Right atrium auricular region (tissue), 2 donors: ENCODE measurements at places on chromosomes 6 and 20.

DNA sequence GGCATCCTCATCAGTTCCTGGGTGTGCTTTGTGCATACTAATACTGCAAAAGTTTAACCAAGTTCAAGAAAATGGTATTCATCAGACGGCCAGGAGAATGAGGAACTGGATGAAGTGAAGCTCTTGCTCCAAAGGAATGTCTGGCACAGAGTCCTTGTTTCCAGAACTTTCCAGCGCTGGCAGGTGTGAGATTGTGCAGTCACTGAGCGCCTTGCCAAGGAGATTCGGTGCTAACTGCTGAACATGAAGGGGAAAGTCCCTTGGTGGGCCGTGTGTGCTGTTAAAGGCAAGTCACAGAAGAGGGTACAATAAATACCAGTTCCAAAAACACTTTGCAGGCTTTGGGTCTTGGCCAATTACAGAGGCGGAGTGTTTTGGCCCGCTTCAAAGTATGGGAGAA is 262.3 kb upstream of the SOX4 start:
- no peaks in the 10 kb centered on the region for H3K27me3 ChIP-seq
- no peak overlapping the region for H3K4me3 ChIP-seq
- H3K36me3 ChIP-seq, result no peaks in the 10 kb centered on the region
- no peaks in the 10 kb centered on the region for H3K4me1 ChIP-seq
- peak overlapping the region; percentile 37 for H3K27ac ChIP-seq

- H3K27me3 ChIP-seq, result no peaks in the 10 kb centered on the region
- H3K4me3 ChIP-seq, result no peak overlapping the region
- DNase-seq, result no peak
- no peaks in the 10 kb centered on the region for H3K36me3 ChIP-seq
- no peak overlapping the region for H3K27ac ChIP-seq
Measured at GRCh38 chr6:48325701-48326100, 214.7 kb upstream of the PTCHD4 start.

DNA sequence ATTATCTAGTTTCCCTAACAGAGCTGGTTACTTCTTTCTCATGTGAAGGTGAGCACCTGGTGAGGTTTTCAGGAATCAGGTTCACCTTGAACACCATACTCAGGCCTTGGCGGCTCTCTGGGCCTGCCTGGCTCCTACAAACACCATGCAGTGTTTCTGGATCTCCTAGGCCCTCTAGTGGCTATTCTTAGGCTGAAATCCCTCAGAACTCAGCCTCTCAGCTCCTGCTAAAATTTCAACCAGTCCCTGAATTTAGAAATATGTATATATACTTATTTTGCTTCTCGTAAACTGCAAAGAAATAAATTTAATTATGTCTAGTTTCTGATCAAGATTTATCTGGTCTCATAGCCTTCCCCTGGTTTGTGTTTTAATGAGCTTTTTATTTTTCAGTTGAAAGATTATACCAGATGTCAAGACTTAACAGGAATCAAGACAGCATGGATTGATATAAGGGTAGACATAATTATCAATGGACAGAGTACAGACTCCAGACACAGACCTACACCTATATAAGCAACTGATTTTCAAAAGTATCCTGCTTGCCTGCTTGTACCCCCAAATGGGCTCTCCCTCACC is 55.9 kb downstream of the ANKEF1 start:
- no peaks in the 10 kb centered on the region for H3K27me3 ChIP-seq
- H3K4me1 ChIP-seq, result no peaks in the 10 kb centered on the region
- no peak overlapping the region for H3K4me3 ChIP-seq

- H3K27me3 ChIP-seq, result no peaks in the 10 kb centered on the region
- no peaks in the 10 kb centered on the region for H3K4me1 ChIP-seq
- DNase-seq, result no peak
- H3K4me3 ChIP-seq, result no peak overlapping the region
- no peak overlapping the region for H3K27ac ChIP-seq
Measured at GRCh38 chr6:18160911-18161310, 5.7 kb downstream of the KDM1B start.

DNA sequence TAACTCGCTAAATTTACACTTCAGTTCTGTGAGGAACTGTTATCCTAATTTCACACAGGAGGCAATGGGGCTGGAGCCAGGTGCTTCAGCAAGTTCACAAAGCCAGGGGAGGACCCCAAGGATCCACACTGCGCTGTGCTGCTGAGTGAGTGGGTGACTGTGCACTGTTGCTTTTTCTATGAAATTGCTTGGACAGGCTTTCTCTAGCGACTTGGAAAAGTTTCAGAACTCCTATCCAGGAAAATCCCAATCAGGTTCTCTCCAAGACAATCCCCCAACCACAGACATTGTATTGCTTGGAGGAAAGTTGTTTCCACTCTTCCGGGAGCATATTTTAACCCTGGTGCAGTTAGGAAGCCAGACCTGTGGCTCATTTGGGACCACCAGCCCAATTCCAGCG is 175.9 kb upstream of the CST7 start:
- no peak overlapping the region for H3K27ac ChIP-seq
- no peaks in the 10 kb centered on the region for H3K27me3 ChIP-seq
- DNase-seq, result no peak
- H3K4me1 ChIP-seq, result no peaks in the 10 kb centered on the region
- no peak overlapping the region for H3K4me3 ChIP-seq
- no peaks in the 10 kb centered on the region for H3K36me3 ChIP-seq

- H3K4me1 ChIP-seq, result no peaks in the 10 kb centered on the region
- H3K4me3 ChIP-seq, result no peak overlapping the region
- H3K27ac ChIP-seq, result no peak overlapping the region
- H3K36me3 ChIP-seq, result no peaks in the 10 kb centered on the region
- no peaks in the 10 kb centered on the region for H3K27me3 ChIP-seq
Measured at GRCh38 chr20:14751191-14751590, 413.8 kb upstream of the FLRT3 start.

- no peak for DNase-seq
- no peak overlapping the region for H3K4me3 ChIP-seq
- no peak overlapping the region for H3K27ac ChIP-seq
Measured at GRCh38 chr20:54995553-54995952, 520.2 kb downstream of the DOK5 start.

GRCh38 chr6:165831812-165832510 is 168.9 kb upstream of the PDE10A start:
- no peaks in the 10 kb centered on the region for H3K36me3 ChIP-seq
- H3K4me3 ChIP-seq, result no peak overlapping the region
- H3K27ac ChIP-seq, result no peak overlapping the region
- no peak for DNase-seq
- no peaks in the 10 kb centered on the region for H3K4me1 ChIP-seq
- H3K27me3 ChIP-seq, result no peaks in the 10 kb centered on the region

GRCh38 chr6:54574671-54575070 is 266.4 kb downstream of the TINAG start:
- H3K4me1 ChIP-seq, result no peaks in the 10 kb centered on the region
- no peaks in the 10 kb centered on the region for H3K36me3 ChIP-seq
- no peak for DNase-seq
- H3K27me3 ChIP-seq, result no peaks in the 10 kb centered on the region
- no peak overlapping the region for H3K27ac ChIP-seq
